ENCODE measurements at places on chromosomes 3 and 15.
A peak's percentile ranks its signal among the peaks of the same experiment; 100 is the strongest.

DNA sequence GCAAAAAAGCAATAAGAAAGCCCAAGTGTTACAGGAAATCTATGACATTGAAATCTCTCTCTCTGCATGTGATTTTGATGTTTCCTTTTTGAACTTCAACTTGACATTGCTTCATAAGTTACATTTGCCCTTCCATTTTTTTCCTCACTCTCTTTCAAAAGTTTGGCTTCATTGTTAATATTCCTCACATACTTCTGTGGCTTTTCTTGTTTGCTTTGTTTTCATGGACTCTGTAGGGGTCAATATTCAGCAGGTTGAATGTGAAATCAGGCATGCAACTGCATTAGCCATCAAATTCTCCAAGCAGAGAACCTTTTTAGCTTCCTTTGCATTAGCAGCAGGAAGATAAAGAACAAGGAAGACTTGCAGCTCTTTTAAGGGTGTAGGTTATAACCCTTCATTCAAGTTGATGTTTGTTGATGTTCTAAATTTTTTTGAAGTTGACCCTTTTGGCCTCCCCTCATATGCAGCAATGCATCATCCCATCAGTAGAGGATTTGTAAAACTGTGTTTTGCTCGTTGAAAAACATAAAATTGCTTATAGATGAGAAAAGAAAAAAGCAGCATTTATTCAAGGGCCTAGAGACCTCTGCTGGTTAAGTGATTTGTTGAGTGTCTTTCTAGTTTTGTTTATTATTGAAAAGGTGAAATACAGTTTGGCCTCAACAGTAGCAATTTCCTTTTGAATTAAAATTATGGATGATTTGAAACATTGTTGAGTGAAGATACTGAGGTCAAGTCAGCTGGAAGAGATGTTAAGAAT lies 211.4 kb downstream of the IL5RA start:
- DNase-seq, result no peak

DNA sequence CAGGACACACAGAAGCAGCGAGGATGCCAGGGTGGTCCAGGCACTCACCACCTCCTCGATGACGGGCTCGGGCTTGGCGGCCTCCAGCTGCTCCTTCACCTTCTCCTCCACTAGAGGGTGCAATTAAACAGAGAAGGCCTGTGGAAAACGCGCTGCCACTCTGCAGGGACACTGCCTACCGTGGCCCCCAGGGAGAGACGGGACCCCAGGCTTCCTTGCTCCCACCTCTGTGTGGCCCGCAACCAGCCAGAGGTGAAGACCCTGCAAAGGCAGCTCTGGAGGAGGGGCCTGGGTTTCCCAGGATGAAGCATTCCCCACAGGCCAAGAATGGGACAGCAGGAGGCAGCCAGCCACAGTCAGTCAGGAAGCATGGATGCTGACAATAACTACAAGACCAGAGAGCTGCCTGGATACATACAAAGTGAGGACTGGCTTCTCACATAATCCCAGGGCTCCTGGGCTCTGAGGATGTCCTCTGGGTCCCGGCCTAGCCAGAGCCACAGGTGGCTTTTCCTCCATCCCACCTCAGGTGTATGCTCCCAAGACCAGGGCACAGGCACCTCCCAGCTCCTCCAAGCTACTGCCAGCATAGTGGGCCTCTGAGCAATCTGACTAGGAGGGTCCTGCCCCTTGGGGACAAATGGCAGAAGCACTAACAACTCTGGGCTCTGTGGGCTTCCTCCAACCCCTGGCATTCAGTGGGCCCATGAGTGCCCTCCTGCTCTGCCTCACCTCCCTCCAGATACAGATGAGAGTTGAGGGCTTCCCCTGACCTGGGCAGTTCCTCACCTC lies 46.2 kb downstream of the PTH1R start:
- peak; percentile 21 for DNase-seq

DNA sequence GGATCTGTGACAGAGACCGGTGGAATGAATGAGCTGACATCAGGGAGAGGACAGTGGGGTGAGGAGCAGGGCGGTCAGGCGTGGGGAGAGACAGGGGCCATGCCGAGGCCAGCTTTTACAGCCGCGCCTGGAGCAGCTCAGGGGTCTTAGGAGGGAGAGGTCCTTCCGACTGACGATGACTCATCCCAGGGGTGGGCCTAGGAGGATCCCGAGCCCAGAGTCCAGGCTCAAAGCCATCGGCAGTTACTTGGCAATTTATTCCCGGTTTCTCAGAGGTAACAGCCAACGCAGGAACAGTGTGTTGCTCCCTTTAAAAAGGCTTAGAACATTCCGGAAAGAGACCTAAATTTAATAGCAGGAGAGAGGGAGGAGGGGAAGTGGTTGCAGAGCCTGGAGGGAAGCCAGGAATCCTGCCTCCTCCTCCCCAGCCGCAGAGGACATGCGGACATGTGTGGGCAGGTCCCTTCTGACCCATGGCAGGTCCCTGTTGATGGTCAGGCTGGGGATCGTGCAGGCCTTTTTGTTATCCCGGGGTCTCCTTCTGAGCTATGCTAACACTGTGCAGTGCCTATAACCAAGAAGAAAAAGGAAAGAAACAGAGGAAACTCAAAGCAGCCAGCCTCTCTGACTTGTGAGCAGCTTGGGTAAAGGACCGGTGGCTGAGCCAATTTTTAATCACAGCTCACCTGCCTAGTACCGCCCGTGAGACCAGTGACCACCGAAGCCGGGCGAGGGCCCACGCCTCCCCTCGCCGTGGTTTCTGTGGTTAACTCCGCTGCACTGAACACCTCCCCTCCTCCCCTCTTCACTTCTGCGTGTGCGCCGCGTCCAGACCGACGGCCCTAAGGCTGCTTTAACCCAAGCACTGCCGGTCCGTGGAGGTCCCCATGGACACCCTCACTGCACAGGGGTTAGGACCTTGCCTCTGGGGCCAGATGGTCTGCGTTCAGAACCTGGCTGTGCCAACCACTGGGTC lies 392.4 kb upstream of the PROK2 start:
- peak; percentile 74 for DNase-seq

- DNase-seq, result peak; percentile 20
Measured at GRCh38 chr3:18389108-18389733, 35.9 kb downstream of the SATB1 start.

DNA sequence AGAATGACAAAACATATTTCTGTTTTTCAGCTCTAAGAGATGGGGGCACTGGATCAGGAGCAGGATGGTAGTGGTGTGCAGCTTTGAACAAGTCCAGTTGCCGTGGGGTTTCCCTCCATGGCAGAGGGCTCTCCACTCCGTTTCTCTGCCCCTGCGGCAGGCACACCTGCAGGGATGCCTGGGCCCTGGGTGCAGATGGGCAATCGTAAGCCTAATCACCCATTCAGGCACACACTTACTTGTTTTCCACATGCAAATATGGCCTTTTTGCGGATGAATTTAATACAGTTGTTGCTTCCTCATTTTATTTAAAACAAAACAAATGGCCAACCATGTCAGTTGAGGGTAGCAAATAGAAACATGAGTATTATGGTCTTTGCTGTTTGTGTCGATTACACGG lies 85.1 kb downstream of the LPP start:
- DNase-seq, result no peak
